Vagina (tissue), 2 donors: ENCODE measurements at places on chromosomes 4 and X.

- no peak for DNase-seq
Measured at GRCh38 chr4:88661739-88662138, 35.9 kb downstream of the NAP1L5 start.

DNA sequence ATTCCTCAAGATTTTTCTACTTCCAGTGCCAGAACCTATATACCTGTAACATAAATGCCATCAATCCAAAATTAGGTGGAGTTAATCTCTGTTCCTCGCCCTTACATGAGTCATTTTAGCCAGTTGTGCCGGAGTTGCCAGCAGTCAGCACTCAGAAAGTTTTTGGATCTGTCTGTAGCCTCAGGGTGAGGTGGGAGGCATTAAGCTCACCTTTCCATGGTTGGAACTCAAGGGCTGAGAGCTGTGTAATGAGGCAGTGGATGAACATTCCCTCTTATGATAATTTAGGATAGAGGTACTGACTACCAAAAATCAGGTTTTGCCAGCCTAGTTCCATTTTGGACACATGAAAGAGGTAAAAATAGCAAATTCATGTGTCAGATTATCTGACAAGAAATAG lies 1553.1 kb upstream of the ADGRL3 start:
- no peak for DNase-seq

GRCh38 chr4:15374656-15375055 lies 53.2 kb upstream of the C1QTNF7 start:
- DNase-seq = no peak

DNA sequence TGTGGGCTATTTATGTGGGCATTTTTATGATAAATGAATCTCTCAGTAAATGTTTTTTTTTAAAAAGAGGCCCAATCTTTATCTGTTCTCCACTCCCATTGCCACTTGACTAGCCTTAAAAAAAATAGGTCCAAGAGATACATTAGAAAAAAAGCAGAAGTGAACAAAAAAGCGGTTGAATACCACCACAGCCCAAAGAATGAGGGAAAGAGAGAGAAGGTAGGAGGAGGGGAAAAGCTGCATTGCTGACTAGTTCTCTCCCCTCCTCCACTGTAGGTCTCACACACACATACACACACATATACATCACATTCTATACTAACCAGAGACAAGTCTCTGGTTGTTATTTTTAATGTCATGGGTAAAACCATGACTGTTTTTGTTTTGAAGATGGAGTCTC lies 95.8 kb upstream of the IL13RA1 start:
- DNase-seq = no peak

- DNase-seq = no peak
Measured at GRCh38 chrX:68665502-68665901, 18.0 kb downstream of the STARD8 start.

DNA sequence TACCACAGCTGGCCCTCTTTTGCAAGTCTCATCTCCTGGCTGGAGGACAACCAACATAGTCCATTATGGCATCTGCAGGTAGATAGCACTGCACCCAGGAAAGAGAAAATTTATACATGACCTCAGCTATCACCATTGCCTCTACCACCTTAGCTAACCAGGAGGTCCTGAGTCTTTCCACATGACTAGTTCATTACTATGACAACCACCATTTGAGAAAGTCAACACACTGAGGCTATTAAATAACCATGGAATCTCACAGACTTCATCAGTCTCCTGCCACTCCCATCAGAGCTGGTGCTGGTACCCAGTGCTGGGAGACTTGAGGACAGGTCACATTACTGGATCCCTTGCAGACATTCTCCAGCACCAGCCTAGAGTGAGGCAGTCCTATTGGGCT lies 285.9 kb downstream of the GBA3 start:
- DNase-seq = no peak

- DNase-seq = no peak
Measured at GRCh38 chr4:1506956-1507721, 100.9 kb upstream of the NKX1-1 start.

DNA sequence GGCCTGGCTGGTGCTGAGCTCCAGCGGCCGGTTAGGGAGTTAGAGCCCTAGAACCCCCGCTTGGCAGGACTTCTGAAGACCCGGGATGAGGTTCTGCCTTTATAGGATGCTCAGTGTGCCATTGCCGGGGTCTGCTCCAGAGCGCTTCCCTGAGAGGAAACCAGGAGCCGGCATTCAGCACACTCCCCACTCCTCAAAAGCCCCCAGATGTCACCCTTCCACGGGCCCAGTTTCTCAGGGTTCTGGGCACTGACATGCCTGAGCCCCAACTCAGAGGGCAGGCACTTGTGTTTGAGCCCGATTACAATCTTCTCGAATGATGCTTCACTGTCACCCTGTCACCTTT lies 6.5 kb downstream of the NKX3-2 start:
- DNase-seq = no peak

- no peak for DNase-seq
Measured at GRCh38 chr4:158781963-158782362, 13.1 kb downstream of the FNIP2 start.

DNA sequence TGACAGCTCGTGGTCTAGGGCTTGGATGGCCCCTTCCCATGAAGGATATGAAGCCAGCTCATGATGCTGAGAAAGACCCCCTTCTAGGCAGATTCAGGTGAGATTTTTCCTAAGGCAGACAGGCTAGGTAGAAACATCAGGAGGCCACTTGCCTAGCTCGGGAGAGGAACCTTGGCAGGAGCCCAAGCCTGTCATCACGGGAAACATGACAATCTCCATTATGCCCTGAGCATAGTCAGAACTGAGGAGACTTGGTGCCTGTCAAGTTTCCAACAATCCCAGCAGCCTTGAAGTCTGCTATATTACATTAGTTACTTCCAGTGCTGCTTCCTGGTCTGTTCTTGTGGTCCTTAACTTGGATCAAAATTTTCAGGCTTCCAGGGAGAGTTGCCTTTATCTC lies 18.7 kb upstream of the WDR1 start:
- no peak for DNase-seq

DNA sequence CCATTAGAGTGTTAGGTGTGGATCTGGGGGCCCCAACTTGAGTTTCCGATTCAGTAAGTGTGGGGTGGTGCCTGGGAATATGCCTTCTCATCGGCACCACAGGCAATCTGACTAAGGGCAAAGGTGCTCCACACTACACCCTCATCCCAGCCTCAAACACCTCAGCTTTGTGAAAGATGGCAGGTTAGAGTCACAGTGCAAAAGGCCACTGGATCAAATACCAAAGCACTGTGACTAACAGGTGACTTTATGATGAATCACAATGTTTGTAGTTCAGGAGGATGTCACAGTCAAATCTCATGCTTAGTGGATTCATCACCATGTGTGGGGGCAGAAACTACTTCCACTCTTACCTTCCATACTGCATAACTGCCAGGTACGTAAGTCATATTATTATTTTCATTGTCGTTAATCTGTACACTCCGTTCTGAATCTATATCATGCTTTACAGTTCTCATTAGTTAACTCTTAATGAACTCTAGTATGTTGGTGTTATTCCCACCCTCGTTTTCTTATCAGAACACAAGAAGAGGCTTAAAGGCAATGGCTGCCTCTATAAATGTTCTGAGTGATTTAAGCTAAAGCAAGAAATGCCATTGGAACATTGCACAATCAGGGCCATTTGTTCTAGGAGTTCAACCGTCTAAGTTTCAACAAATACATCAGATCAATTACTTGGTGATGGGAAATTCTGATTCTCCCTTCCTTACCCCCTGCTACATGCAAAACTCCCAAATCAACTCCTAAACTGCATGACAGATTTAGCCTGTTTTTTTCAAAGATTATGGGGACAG lies 50.2 kb downstream of the PRKG2 start:
- DNase-seq = no peak

DNA sequence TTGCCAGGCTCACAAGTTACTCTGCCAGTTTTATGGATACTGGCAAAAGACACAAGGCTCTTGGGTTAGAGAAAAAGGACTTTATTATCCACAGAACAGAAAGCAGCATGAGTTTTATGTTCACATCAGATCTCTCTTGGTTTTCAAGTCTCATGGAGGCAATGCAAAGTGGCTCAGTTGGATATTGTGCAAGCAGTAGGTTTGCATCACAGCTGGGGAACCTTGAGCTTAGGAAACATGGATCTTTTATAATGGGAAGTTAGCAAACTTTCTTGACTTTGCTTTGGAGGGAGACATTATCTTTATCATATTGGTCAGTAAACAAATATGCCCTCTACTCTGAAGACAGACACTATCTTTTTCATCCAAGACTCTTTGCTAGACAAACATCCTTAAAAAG lies 109.2 kb upstream of the GRPR start:
- DNase-seq = no peak

- no peak for DNase-seq
Measured at GRCh38 chr4:102174719-102175189, 170.5 kb downstream of the SLC39A8 start.

- DNase-seq = no peak
Measured at GRCh38 chr4:93384241-93384640, 444.3 kb upstream of the ATOH1 start.

DNA sequence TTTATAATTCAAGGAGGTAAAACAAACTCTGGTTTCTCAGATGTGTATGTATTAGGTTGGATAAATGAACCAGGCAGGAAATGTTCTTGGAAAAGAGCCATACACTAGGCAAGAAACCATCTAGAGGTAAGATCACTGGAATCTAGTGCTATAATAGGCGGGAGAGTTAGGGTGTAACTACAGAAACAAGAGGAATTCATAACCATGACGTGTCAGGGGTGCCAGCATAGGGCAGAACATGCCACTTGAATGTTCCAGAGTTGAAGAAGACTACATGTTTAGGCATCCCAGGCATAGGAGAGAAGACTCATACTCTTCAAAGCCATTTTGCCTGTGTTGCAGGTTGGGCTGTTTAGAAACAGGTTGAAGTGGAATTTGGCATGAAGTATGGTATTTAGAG lies 198.7 kb downstream of the CCNG2 start:
- DNase-seq = no peak

DNA sequence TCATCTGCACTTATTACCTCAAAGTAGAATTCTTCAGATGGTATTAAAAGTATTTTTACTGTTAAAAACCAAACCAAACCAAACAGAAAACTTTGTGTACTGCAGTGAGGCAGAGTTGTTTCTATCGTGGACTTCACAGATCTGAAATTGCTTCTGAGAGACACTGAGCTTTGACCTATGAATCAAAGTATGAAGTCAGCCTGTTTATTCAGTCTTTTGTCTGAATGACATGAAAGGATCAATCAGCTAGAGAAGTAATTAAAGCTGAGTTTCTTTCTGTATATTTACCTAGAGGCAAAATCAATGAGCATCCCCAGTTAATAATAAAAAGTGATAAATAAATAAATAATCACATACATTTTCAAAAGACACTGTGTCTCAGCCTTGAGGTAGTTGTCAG lies 2121.0 kb downstream of the PCDH7 start:
- DNase-seq = no peak

GRCh38 chr4:151417164-151417571 lies 8.2 kb downstream of the FHIP1A start:
- DNase-seq = no peak

GRCh38 chr4:54318904-54319303 lies 89.8 kb downstream of the PDGFRA start:
- DNase-seq = no peak

DNA sequence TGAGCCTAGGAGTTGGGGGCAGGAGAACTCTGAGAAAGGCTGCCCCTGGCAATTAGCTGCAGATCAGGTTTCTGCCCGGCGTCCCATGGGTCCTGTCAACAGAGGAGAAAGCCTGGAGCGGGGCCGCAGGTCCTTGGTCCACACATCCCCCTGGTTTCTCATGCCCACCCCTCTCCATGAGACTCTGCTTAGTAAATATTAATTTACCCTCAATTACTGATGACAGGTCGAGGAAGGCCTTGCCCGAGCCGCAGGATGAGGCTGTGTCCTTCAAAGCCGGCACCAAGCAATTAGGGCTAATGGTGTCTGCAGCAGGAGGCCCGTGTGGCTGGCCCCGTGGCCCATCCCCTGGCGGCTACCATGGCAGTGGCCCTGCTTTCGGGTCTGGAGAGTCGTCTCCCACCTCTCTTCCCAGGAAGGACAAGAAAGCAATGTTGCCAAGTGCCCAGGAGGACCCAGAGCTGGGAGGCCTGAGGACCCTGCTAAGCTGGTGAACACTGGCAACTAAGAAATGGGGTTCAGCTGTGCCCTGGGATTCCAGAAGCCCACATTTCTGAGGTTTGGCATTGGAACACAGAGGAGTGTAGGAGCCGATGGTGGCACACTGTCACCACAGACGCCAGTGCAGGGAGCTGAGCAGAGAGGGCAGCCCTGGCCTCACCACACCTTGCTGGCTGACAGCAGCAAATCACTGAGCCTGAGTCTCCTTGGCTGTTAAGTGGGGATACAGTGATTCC lies 114.6 kb downstream of the CPZ start:
- no peak for DNase-seq

- no peak for DNase-seq
Measured at GRCh38 chr4:150699599-150699998, 117.6 kb downstream of the MAB21L2 start.

DNA sequence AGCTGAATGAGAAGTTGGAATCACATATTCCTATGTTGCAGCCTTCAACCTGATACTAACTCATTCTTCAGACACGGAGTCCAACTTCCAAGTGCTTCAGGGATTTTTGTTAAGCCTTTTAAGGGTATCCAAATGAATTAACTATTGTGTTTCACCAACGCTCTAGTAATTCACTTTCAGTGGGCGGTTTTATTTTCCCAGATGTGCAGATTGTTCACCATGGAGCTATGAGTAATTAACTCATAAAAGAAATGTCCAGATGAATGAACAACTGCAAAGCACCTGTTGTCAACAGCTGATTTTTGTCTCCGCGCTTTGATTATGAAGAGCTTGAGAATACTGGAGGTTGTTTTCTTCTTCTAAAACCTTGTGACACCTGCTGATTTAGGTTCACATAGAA lies 187.6 kb downstream of the CBR4 start:
- DNase-seq = no peak

GRCh38 chrX:37825215-37825842 lies 22.0 kb downstream of the DYNLT3 start:
- DNase-seq = no peak
